Left lobe of liver (tissue), 2 donors: ENCODE measurements at places on chromosomes 11 and 22.

GRCh38 chr11:57283231-57283990 lies 41.3 kb downstream of the TNKS1BP1 start:
- DNase-seq = no peak

- no peak for DNase-seq
Observed at GRCh38 chr22:38081941-38082828, 1.8 kb downstream of the SLC16A8 start.

- DNase-seq = no peak
Observed at GRCh38 chr22:40676644-40677043, 2.6 kb upstream of the MCHR1 start.

DNA sequence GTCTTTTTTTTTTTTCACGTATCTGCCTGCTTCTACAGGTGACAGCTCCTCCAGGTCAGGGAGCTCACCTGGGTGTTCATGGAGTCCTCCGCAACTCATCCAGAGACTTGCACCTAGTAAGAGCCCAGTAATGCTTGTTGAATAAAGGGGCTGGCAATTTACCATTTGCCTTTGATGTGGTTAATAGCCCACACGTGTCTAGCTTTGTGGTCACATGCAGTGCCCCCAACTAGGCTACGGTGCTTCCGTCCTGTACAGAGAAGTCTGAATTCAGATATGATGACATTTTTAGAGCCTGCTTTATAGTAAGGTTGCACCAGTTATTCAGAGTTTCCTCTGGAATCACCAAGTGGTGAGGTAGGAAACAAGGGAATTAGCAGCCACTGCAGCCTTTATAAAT lies 199.4 kb upstream of the MTMR2 start:
- DNase-seq = no peak
